ENCODE measurements at places on chromosomes 12 and 14.

DNA sequence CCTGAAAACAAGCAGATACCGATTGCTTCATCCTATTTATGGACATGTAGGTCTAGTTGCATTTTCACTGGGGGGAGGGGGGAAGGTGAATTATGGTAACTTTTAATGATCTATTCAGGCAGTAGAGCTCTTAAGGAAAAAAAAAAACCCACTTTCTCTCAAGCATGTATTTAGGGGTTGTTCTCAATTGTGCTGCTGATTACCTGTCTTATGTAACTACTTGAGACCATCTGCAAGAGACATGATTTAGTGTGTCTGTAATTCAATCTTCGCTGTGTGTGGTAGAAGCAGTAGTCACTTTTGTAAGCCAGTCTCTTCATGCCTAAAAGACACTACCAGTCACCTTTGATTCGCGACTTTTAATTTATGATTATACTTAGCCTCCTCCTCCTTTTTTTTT is 8.9 kb downstream of the CALM1 start:
- DNase-seq: no peak

GRCh38 chr14:22118899-22119477 is 445.4 kb upstream of the OR4E1 start:
- no peak for DNase-seq

DNA sequence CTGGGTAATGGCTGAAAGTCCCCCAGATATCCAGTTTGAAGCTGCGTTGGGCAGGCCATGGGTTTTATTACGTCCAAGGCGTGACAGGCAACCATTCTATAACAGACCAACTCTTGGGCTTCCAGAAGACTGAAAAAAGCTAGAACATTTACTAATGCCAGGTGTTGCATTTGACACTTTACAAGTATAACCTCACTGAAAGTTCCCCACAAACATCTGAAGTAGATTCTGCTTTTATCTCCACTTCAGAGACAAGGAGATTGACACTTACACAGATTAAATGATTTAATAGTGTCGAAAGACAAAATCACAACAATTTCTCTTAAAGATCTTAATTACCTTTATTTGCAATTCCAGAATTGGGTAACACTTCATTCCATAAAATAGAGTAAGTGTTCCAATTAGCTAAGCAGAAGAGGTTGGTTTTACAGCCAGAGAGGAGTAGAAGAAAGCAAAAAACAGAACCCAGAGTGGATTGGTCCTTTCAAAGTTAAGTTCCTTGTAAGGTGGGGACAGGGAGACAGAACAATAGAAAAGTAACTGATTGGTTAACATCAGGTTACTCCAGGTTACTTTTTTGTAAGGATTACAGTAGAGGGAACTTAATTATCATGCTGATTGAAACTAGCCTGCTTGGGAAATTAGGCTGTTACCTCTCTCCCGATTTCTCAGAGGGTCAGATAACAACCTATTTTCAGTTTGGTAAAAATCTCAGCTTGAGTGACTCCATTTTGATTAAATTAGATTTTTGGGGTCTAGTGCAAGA is 11.3 kb downstream of the SOCS2 start:
- DNase-seq: no peak

GRCh38 chr12:52896190-52897100 is 8.4 kb downstream of the KRT8 start:
- no peak for DNase-seq

DNA sequence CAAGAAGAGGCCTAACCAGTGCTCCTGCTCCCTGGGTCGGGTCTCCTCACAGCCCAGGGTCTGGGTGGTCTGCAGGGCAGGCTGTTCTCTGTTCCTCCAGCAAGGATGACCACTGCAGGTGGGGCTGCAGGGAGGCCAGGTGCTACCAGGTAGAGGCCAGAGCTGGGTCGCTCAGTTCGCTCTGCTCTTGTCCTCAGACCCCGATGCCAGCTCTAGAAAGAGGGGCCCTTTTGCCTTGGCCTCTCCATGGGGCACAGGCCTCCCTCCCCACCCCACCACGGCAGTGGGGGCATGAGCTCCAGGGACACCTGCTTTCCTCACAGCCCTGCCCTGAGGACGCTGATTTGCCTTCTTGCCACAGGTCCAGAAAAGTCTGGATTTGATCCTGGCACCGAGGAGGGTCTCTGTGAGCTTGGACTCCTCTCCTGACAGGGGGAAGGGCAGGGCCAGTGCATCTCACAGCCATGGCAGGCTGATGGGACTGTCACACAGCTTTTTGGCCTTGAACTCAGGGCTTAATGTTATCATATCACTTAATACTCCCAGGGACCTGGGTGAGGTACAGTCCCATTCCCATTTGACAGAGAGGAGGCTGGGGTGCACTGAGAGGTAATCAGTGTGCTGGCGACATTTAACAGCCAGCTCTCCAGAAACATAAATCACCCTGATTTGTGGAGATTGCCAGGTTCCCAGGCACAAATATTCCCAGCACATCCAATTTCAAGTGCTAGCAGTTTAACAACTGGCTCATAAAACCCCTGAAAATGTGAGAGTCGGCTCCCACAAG is 273.0 kb upstream of the SFSWAP start:
- DNase-seq: no peak

DNA sequence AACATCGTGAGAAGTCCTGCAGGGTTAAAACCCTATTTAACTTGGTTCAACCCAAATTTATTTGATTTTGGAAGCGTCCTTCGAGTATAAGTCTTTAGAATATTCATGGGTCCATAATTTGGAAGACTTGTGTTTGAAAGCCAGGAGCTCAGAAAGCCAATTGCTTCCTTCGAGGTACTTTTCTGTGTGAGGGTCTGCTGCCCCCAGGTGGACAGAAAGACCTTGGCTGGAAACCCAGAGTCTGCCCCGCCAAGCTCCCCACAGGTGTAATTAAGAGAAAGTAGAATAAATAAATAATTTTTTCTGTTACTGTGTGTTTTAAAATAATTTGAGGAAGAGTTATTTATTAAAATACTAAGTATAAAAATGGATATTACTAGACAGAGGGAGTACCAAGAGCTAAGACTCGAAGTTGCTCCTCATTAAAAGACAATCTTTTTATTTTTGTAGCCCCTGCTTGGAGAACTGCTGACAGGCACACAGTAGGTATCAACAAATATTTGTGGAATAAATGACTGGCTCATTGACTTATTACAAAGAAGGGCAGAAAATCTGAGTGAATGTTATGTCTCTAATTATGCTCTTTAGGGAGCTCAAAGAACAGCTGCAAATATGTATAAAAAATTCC is 105.8 kb downstream of the PAH start:
- DNase-seq: no peak

- DNase-seq: no peak
Observed at GRCh38 chr12:84201976-84202375, 710.6 kb downstream of the SLC6A15 start.

DNA sequence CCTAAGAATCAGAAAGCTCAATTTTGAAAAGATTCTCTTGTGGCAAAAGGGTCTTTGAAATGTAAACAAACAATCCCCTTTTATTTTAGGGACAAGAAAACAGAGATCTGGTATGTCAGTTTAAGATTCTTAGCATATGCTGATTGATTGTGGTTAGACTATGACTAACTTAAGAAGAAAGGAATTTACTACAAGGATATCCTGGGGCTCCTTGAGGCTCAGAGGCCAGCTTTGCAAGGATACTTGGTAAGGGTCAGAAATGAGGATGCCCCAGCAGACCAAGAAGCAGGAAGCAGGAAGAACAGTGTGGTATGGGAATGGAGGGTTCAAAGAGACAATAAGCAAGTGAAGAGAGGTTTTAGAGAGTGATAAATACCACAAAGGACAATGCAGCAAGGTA is 474.6 kb downstream of the ETNK1 start:
- no peak for DNase-seq

- no peak for DNase-seq
Observed at GRCh38 chr12:67921286-67921685, 68.0 kb upstream of the IFNG-AS1 start.

GRCh38 chr12:52434760-52435530 is 774 bp upstream of the KRT75 start:
- DNase-seq: no peak

- DNase-seq: no peak
Observed at GRCh38 chr12:91225316-91225715, 42.7 kb upstream of the DCN start.

- DNase-seq: no peak
Observed at GRCh38 chr14:75879031-75879430, 102.8 kb downstream of the TGFB3 start.

DNA sequence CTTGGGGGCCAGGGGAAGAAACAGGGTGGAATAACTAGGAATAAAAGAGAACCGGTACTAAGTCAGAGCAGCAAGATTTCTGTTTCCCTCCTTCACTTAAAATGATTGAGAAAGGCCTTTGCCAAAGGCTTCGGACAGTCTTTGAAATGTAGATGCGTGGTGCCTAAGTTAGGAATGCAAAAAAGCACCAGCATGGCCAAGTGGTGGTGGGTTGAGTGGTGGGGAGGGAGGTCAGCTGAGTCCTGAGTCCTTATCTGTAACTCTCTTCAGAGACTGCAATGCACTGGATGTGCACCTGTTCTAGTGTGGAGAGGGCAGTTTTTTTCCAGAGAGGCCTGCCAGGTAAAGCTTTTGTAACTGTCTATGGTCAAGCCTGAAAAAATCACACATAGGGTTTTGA is 919.9 kb downstream of the FSCB start:
- DNase-seq: no peak

DNA sequence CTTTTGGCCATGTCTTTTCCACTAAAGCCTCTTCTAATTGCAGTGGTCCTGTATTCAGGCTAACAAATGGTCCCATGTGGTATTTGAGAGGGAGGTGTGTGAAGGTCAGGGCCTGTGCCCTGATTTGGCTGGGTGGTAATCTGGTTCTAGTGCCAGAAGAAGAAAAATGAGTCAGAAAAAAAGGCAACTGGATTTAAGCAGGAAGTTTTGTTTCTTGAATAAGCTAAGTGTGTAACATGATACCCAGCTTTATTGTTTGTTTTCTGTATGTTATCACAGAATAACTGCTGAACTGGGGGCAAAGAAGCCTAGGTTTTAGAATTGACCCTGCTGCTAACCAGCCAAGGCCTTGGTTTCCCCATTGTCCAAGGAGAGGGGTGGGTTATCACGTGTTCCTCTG is 134.0 kb downstream of the ANO6 start:
- DNase-seq: no peak

All from ureter (tissue), 1 donor.